ENCODE measurements at places on chromosomes 5 and 9. TPM values are rescaled to one million over a fixed set of nuclear protein-coding genes. Genes with fewer than 3 reads are reported as not detected.

TLR4 gene
- not detected for total RNA-seq

IFNK gene
- not detected for total RNA-seq

SLCO4C1 gene
- total RNA-seq: 0.31 TPM

CER1 gene
- total RNA-seq: not detected

CNTLN gene
- 0.36 TPM for total RNA-seq

PTPN3 gene
- total RNA-seq: 0.56 TPM

PCDH1 gene
- not detected for total RNA-seq

CCL28 gene
- total RNA-seq: 7.6 TPM

TRIM41 gene
- total RNA-seq: 35.3 TPM

PKD2L2 gene
- total RNA-seq: not detected

DNA sequence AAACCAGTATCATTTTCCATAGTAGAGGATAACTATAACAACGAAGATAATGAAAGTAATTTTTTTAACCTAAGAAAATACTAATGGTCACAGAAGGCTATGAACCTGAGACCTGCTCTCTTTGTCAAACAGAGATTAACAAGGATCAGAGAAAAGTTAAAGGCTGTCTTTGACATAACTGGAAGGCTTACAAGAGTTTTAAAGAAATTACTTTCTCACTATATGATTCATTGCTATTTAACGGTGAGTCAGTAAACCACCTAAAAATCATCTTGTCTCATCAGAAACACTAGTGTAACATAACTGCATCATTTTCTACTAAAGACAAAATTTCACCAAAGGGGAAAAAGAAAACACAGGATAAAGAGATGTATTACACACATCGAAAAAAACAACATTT, 19.3 kb downstream of the MLANA start:
- peaks cover 10% of the 10 kb centered on the region for H3K36me3 ChIP-seq
- peak overlapping the region; percentile 86 for H3K27ac ChIP-seq
- DNase-seq: no peak
- H3K27me3 ChIP-seq: no peaks in the 10 kb centered on the region
- peaks cover 25% of the 10 kb centered on the region for H3K4me1 ChIP-seq
- H3K4me3 ChIP-seq: no peak overlapping the region

- no peaks in the 10 kb centered on the region for H3K27me3 ChIP-seq
- H3K4me3 ChIP-seq: no peak overlapping the region
- no peaks in the 10 kb centered on the region for H3K4me1 ChIP-seq
- H3K27ac ChIP-seq: no peak overlapping the region
- DNase-seq: no peak
- H3K36me3 ChIP-seq: peaks cover 3% of the 10 kb centered on the region
These were observed 107.9 kb downstream of the RXRA start for GRCh38 chr9:134433909-134434882.

- H3K4me3 ChIP-seq: no peak overlapping the region
- no peaks in the 10 kb centered on the region for H3K36me3 ChIP-seq
- H3K27me3 ChIP-seq: peaks cover 72% of the 10 kb centered on the region
- no peak for DNase-seq
- peaks cover 39% of the 10 kb centered on the region for H3K4me1 ChIP-seq
These were observed 775 bp upstream of the LHX2 start for GRCh38 chr9:124010665-124011321.

DNA sequence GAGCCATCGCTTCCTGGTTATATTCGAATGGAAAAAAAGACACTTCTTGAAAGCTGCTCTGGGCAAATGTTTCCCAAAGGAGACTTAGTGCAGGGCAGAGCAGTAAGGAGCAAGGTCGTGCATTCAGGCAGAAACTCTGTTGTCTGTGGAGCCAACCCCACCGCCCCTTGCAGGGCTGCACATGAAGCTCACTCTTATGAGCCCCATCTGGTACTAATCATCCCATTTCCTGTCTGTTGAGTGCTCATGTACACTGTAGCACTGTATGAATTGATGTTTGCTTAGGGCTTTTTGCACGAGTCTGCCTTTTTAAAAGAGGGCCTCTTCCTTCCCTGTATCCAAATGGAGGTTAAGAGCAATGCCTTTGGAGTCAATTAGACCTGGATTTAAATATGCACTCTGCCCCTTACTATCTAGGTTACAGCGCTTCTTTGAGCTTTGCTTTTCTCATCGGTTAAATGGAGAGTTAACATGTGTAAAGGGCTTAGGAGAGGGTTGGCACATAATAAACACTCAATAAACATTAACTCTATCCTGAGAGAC, 25.4 kb downstream of the HMHB1 start:
- H3K4me1 ChIP-seq: no peaks in the 10 kb centered on the region
- H3K27me3 ChIP-seq: no peaks in the 10 kb centered on the region
- no peaks in the 10 kb centered on the region for H3K36me3 ChIP-seq
- no peak for DNase-seq

GRCh38 chr5:146165460-146165859, 17.0 kb downstream of the LARS1 start:
- H3K27me3 ChIP-seq: no peaks in the 10 kb centered on the region
- peaks cover 4% of the 10 kb centered on the region for H3K4me1 ChIP-seq
- H3K4me3 ChIP-seq: no peak overlapping the region
- DNase-seq: no peak
- no peak overlapping the region for H3K27ac ChIP-seq

DNA sequence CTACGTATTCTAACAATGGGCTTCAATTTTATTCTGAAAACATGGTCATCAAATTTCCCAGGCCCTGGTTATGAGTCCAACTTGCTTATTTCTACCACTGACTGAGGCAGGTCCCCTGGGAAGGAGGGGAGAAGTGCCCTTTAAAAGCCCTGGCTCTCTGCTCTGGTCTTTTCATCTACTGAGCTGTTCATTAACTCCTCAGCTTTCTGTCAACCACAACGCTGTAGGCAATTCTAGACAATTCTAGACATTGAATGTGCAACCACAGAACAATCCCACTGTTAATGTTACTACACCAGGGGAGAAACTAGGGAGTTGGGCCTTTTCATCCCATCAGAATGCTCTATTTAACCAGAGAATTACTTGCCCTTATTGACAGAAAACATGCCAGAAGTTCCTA, 10.0 kb downstream of the MOCS2 start:
- DNase-seq: no peak
- H3K4me3 ChIP-seq: no peak overlapping the region
- peaks cover 16% of the 10 kb centered on the region for H3K36me3 ChIP-seq
- no peaks in the 10 kb centered on the region for H3K27me3 ChIP-seq
- peaks cover 2% of the 10 kb centered on the region for H3K4me1 ChIP-seq

DNA sequence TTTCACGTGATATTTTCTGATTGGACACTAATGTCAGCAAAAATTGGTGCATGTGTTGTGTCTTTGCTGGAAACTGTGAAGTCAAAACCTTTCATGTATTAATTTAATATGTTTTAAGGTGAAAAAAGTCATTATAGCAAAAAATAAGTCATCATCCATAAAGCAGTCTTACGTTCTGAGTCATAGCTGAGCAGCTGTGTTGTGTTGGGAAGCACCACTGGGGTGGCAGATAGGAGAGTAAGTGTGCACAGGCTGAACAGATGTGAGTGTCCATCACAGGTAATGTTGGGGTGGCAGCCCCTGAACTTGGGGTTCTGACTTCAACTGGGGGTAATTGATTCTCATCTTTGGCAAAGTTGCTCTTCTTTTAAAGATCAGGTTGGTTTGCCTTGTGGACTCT, 156.8 kb downstream of the NXNL2 start:
- H3K4me3 ChIP-seq: no peak overlapping the region
- no peak for DNase-seq
- peaks cover 7% of the 10 kb centered on the region for H3K27me3 ChIP-seq
- no peak overlapping the region for H3K27ac ChIP-seq

DNA sequence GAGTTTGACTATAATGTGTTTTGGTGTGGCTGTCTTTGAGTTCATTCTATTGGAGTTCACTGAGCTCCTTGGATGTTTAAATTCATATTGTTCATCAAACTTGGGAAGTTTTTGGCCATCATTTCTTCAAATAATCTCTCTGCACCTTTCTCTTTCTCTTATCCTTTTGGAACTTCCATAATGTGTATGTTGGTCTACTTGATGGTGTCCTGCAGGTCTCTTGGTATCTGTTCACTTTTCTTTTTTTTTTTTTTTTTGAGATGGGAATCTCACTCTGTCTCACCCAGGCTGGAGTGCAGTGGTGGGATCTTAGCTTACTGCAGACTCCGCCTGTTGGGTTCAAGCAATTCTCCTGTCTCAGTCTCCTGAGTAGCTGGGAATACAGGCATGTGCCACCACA, 27.7 kb downstream of the PKD2L2 start:
- H3K27ac ChIP-seq: no peak overlapping the region
- no peaks in the 10 kb centered on the region for H3K27me3 ChIP-seq
- no peak overlapping the region for H3K4me3 ChIP-seq
- H3K4me1 ChIP-seq: no peaks in the 10 kb centered on the region

DNA sequence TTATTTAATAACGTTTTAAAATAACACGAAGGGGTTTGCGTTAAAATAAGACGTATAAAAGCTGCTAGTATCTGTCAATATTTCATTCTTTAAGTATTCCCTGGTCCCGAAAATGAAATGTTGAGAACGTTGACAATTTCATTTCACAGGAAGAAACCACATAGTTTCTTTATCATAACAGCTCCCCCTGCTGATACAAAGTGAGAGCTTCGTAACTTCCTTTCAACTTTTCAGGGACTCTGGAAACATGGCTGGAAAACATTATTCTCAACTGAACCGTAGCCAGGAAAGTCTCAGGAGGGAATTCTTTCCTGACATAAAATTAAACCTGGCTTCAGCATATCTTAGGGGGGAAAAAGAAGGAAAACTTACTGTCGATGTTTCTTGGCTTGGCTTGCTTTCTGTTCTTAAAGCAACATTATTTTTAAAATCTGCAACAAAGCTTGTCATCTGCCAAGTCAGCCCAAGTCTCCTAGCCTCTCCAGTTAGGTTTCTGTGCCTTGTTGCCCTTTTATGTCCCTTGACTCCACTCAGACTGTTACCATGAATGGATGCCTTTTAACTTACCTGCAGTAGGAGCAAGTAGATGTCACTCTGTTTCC, 122.9 kb upstream of the DAB2 start:
- no peak for DNase-seq
- no peaks in the 10 kb centered on the region for H3K36me3 ChIP-seq
- H3K27me3 ChIP-seq: peaks cover 4% of the 10 kb centered on the region
- H3K27ac ChIP-seq: no peak overlapping the region
- peaks cover 7% of the 10 kb centered on the region for H3K4me1 ChIP-seq
- no peak overlapping the region for H3K4me3 ChIP-seq

DNA sequence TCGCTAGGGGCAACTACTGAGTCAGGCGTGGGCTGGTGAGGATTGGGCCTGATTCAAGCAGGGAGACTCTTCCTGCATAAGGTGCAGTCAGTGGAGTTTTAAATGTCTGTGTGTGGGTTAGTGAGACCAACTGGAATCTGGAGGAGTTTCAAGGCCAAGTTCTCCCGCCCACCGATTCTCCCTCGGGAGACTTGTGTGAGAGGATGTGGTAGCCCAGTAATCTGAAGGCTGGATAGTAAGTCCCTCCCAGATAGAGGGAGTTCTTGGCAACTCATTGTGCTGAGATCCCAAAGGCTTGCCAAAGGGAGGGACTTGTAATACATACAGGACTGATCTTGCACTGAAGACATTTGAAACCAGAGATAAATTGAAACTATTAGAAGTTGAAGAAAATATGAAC, 51.8 kb downstream of the WDR36 start:
- peaks cover 8% of the 10 kb centered on the region for H3K4me1 ChIP-seq
- no peaks in the 10 kb centered on the region for H3K36me3 ChIP-seq
- no peak overlapping the region for H3K27ac ChIP-seq
- H3K4me3 ChIP-seq: no peak overlapping the region

DNA sequence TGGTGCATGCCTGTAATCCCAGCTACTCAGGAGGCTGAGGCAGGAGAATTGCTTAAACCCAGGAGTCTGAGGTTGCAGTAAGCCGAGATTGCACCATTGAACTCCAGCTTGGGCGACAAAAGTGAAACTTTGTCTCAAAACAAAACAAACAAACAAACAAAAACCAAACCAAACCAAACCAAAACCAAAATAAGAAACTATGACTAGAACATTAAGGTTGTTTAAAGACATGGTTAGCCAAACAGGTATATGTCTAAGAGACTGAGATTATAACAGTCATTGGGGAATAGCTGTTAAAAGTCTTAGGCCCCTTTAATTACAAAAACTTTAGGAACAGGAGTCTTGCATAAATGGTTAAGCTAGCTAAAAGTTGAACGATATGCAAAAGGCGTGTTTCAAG, 63.6 kb downstream of the PRDM9 start:
- H3K36me3 ChIP-seq: no peaks in the 10 kb centered on the region
- H3K27me3 ChIP-seq: no peaks in the 10 kb centered on the region
- H3K4me1 ChIP-seq: no peaks in the 10 kb centered on the region
- no peak overlapping the region for H3K4me3 ChIP-seq

GRCh38 chr9:3261484-3261883, 264.3 kb downstream of the RFX3 start:
- DNase-seq: no peak
- H3K27ac ChIP-seq: no peak overlapping the region
- H3K27me3 ChIP-seq: no peaks in the 10 kb centered on the region
- peaks cover 30% of the 10 kb centered on the region for H3K36me3 ChIP-seq

DNA sequence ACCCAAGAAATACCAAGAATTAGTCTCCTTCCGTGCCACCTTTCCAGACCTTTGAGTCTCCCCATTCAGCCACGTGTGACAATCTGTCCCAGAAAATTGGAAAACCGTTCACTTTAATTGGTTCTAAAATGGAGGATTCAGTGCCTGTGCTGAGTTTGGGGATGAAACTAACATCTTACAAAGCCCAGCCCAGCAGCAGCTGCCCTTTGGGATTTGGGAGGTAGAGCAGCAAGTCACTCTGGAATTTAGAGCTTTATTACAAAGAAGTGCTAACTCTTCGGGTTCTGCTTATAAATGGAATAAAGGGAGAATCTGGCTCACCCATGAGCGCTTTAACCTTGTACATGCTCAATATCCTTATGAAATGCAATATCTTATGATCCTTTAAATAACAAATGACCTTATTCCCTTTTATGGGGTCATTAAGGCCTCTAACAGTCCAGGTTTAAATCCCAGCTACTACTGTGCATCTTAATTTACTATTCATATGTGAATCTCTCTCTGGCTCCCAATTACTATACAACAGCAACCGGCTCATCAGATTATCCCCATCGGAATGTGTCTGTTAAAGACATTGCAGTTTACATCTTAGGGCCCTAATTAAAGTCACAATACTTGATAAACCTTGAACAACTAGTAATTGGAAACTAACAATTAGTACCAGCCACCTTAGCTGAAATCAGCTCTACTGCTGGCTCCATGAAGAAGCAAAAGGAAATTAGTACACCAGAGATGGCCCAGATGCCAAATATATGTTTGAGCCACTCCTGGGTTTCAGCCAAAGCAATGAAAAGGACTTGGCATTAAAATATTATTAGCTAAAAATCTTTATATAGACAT, 271.8 kb upstream of the SMARCA2 start:
- H3K4me3 ChIP-seq: no peak overlapping the region
- no peaks in the 10 kb centered on the region for H3K4me1 ChIP-seq
- H3K36me3 ChIP-seq: no peaks in the 10 kb centered on the region
- H3K27me3 ChIP-seq: peaks cover 9% of the 10 kb centered on the region

DNA sequence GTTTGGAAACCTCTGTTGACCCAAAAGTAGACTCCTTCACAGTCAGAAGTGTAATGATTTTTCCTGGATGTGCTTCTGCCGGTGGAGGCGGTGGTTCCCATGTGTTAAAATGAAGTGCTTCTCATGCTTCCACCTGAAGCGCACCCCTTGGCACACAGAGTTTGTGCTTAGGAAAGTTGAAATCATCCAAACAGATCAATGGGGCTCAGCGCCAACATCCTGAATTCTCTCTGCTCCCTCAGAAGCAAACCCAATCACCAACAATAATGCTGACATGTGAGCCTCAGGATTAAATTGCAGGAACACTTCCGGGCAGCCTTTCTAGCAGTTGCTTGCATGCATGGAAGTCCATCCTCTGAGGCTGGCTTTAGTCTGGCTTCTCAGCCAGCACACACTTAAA, 71.0 kb downstream of the MED10 start:
- H3K4me1 ChIP-seq: no peaks in the 10 kb centered on the region
- DNase-seq: no peak
- H3K27me3 ChIP-seq: no peaks in the 10 kb centered on the region
- no peak overlapping the region for H3K4me3 ChIP-seq
- no peaks in the 10 kb centered on the region for H3K36me3 ChIP-seq

All from activated CD4-positive, alpha-beta memory T cell treated with anti-CD3 and anti-CD28 coated beads for 36 hours (primary cell).